ENCODE measurements at places on chromosomes 6 and 20. TPM values are rescaled to one million over a fixed set of nuclear protein-coding genes. Genes with fewer than 3 reads are reported as not detected.

DNA sequence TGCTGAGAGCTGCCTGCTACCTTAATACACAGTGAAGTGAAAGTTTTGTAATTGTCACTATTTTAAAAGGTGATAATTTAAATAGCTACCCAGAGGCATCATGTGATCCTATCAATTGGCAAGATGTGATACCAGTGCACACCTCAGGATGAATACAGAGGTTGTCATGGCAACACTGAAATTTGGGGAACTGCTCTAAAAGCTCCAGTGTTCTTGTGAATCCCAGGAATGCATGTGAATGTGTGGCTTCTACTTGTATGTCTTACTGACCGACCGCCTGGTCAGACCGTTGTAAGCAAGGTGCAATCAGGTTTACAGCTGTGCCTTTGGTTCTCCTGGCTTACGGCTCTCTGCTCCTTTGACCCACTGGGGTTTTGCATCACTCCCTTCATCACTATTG is 146.3 kb upstream of the GJE1 start:
- no peak for DNase-seq

DNA sequence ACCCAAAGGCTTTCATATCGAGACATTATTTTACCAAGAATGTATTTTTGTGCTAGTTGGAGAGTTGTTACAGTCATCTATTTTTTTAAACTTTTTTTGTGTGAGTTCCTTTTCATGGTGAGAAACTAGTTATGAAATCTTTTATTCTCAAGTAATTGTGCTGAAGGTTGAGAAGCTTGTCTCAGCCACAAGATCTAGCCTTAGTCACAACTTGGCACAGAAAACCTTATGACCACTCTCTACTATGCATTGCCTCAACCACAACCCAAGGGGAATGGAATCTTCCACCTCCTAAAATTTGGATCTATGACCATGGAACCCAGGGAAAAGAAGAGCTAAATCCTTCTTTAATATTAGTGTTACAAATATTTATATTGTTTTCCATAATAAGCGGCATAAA is 58.5 kb downstream of the HS3ST5 start:
- no peak for DNase-seq

DNA sequence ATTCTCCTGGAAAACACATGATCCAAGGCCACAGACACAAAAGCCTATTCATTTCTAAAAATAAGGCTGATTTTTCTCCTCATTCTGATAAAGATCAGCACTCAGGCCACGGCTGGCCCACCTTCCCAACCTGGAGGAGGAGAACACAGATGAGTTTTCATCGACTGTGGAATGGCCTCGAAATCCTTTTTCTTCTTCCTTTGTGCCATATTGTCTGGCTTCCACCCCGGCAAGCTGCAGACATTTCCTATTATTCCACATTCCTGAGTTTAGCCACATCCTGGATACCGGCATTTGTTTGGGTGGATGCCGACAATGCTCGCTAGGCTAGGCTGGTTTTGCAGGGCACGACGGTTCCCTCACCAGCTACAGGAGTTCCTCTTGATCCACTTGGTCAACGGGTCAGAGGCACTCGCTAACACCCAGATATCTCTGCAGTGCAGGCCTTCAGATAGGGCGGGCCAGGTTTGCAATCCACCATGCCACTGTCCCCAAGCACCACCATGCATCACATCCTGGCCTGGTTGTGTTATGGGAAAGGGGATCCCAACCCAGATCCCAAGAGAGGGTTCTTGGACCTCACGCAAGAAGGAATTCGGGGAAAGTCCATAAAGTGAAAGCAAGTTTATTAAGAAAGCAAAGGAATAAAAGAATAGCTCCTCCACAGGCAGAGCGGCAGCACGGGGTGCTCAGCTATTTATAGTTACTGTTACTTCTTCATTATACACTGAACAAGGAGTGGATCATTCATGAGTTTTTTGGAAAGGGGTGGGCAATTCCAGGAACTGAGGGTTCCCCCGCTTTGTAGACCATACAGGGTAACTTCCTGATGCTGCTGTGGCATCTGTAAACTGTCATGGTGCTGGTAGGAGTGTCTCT is 4.2 kb upstream of the CTSZ start:
- DNase-seq = peak; percentile 63

DNA sequence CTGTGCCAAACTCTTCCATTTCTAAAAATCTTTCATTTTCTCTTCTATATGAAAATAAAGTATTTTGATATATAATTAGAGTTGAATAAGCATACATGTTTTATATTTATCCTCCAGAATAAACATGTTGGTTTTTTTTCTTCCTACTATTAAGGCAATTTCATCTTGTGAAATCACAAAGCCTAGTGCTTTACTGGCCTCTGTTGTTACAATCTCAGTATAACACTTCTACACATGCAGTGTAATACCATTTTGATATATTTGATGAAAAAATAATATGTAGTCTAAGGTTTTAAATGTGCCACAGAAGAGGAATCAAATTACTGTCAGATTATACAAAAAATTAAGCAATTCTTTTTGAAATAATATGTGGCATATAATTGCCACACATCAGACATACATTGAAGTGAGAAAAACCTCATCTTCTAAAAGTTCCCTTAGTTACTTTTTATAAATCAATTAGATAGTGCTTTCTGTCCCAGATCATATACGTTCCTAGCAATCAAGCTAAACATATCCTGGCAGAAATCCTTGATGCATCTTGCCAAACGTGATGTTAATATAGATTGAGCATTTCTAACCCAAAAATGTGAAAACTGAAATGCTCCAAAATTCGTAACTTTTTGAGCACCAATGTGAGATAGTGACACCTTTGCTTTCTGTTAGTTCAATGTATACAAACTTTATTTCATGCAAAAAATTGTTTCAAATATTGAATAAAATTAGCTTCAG is 225.1 kb upstream of the MANEA start:
- no peak for DNase-seq

- DNase-seq = no peak
These were observed 6.9 kb upstream of the RRBP1 start for GRCh38 chr20:17688965-17689364.

DNA sequence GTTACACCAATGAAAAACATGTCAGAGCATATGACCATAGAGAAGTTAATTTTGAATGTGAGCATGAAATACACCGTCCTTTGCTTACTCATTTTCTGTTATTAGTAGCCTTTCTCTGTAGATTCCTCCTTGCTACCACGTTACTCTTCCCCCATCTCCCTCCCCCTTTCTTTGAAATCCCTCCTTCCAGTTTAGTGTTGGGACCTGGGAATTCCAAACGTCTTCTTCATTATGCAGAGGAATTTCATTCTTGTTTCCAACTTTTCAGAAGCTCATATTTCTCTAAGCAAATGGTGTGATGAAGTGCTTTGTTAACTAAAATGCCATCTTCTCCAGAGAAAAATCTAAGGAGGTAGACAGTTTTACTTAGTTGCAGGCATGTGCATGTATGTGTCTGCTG is 122.4 kb downstream of the MCHR2 start:
- DNase-seq = no peak

DNA sequence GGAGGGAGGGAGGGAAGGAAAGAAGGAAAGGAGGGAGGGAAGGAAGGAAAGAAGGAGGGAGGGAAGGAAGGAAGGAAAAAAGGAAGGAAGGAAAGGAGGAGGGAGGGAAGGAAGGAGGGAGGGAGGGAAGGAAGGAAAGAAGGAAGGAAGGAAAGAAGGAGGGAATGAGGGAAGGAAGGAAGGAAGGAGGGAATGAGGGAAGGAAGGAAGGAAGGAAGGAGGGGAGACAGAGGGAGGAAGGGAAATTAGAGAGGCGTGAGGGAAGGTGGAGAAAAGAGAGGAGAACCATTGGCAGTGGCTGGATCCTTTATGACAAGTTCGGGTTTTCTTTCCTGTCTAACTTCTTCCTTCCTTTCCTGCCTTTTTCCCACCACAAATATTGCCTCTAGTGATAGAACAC is 22.3 kb upstream of the SUPT3H start:
- DNase-seq = no peak

GRCh38 chr6:21521276-21521675 is 72.3 kb upstream of the SOX4 start:
- no peak for DNase-seq

GRCh38 chr6:39901670-39902069 is 32.6 kb downstream of the MOCS1 start:
- no peak for DNase-seq

DNA sequence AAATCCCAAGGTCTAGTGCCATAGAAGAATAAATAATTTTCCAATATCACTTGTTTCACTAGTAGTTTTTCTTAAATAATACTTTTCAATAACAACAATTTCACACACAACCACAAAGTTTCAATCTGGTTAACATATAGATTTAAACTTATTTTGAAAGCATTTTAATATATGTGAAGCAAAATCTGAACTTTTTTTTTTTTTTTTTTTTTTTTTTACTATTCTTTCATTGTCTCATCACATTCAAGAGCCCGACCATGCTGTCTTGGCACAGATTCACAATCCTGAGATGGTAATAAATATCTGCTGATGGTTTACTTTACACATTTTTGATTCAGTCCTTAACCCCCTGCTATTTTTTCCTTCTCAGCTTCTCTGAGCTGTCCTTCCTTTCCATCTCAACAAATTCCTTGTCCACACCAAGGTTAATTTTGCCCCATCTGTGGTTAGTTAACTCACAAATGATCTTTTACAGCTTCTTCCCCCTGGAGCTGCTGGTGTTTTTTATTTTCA is 262.8 kb downstream of the TMEM242 start:
- DNase-seq = no peak

SPACA1 gene
- not detected for total RNA-seq

SLC2A10 gene
- total RNA-seq = 5.6 TPM

DNAH8 gene
- not detected for total RNA-seq

PRDM13 gene
- not detected for total RNA-seq

All from left cardiac atrium (tissue), 4 donors.